ENCODE measurements at places on chromosomes 2 and 18.

DNA sequence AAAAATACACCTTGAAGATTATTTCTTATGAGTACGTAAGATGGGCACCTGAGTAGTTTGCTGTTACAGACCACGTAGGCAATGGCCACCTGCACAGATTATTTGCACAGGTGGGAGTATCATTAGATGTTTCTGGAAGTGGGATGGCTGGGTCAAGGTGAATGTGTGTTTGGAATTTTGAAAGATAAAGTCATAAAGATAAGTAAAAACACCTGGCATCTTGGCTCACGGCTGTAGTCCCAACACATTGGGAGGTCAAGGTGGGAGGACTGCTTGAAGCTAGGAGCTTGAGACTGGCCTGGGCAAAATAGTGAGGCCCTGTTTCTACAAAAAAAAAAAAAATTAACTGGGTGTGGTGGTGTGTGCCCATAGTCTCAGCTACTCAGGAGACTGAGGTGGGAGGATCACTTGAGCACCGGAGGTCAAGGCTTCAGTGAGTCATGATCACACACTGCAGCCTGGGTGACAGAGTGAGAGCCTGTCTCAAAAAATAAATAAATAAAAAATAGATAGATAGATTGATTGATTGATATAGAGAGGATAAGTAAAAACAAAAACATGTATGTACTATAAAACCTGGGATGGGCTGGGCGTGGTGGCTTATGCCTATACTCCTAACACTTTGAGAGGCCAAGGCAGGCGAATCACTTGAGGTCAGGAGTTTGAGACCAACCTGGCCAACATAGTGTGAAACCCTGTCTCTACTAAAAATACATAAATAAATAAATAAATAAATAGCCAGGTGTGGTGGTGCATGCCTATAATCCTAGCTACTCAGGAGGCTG, 30.4 kb downstream of the ODC1 start:
- no peak for DNase-seq

DNA sequence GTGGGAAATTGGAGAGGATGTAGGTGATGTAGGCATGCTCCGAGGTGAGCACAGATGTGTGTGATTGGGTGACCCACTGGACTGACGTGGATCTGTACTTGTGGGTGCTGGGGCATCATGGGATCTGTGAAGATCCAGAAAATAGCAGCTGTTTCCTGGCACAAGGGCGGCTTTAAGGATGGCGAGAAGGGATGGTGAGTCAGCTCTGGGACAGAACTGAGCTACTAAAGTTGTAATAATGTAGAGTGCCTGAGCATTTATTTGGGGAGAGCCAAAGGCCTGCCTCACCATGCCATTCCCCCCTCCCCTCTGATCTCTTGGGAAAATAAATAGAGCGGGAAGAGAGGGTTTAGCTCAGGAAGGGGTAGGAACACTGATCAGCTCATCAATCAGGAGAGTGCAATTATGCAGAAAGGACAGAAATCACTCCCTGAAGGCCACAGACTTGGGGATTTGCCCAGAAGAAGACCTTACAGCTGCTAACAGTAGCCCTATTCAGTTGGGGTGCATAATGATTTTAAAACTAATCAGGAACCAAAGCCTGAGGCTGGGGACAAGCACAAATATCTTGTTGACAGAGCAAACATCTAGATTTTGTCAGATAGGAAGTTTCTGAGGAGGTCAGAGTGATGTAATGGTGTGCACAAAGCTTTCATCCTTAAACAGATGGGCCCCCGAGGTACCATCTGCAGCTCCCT, 30.3 kb downstream of the TANC1 start:
- DNase-seq: peak; percentile 91

DNA sequence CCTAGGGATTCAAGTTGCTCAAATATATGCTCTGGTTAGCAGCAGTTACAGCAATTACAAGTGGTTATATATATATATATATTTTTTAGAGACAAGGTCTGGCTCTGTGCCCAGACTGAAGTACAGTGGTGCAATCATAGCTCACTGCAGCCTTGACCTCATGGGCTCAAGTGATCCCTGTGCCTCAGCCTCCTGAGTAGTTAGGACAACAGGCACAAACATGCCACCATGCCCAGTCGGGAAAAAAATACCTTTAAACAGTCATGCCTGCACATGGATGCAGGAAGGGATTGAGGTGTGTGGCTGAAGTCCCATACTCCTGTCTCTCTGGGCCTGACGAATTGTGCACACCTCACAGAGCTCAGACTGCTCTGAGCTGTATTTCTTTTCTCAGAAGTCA, 19.6 kb upstream of the DNAH7 start:
- no peak for DNase-seq

- no peak for DNase-seq
Observed at GRCh38 chr2:233853883-233854240, 473 bp downstream of the HJURP start.

DNA sequence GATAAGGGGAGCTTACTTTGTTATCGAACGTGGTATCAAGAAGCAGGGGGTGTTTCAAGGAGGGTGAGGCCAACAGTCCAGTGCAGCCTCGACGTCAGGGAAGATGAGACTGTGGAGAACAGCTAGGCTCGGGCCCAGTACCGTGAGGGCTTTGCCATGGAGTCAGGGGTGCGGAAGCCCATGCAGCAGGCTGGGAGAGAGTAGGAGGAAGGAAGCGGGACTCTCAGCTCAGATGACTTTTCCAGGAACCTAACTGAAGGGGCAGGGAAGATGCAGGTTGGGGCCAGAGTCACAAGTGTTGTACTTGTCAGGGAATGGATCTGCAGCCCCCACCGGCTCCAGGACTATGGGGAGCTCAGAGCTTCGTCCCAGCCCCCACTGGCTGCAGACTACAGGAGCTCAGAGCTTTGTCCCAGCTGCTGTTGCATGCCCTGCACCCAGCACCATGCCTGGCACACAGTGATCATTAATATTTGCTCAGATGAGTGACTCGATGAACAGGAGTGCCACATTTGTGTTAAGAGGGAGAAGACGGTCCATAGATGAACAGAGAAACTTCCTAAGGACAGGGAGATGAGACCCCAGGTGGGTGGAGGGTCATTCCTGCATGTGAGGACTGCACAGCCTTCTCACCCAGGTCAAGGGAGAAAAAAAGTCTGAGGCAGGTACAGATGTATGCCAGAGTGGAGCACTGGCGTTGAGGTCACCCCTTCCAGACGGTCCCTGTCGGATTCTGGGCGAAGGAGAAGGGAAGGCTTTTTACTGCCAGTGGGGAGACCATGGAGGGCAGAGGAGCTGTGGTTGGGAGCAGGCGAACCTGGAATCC, 36.4 kb downstream of the PTGR3 start:
- DNase-seq: no peak

GRCh38 chr2:6959751-6960150, 42.5 kb downstream of the RNF144A start:
- DNase-seq: no peak

DNA sequence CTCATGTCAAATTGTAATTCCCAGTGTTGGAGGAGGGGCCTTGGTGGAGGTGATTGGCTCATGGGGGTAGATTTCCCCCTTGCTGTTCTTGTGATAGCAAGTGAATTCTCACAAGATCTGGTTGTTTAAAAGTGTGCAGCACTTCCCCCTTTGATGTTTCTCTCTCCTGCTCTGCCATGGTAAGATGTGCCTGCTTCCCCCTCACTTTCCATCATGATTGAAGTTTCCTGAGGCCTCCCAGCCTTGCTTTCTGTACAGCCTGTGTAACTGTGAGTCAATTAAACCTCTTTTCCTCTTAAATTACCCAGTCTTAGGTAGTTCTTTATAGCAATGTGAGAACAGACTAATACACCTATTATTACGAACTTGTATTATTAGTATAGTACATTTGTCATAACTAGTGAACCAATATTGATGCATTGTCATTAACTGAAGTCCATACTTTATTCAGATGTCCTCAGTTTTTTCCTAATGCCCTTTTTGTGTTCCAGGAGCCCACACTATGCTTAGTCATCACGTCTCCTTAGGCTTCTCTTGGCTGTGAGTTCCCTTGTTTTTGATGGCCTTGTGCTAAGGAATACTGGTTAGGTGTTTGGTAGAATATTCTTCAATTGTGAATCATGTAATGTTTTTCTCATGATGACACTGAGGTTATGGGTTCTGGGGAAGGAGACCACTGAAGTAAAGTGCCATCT, 4.5 kb upstream of the MAP3K2 start:
- DNase-seq: no peak

- no peak for DNase-seq
Observed at GRCh38 chr2:46015671-46016070, 281.5 kb upstream of the EPAS1 start.

GRCh38 chr2:144015655-144016245, 504.2 kb downstream of the ZEB2 start:
- DNase-seq: no peak

DNA sequence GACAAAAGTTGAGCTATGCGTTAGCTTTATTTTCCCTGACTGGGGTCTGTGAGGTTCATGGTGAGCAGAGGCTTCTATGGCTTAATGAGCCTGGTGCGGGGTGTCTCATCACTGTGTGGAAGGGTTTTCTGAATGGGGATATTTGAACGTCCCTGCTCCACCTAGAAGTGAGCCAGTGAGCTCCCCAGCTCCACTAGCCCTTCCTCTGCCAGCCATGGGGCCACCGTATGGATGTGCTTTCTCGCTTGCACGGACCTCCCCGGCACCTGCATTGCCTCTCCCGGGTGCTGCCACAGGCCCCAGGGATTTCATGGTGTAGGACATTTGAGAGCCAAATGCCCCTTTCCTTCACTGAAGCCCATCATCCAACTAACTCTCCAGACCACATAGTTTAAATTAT, 37.8 kb downstream of the CYP26B1 start:
- DNase-seq: no peak

- DNase-seq: no peak
Observed at GRCh38 chr2:128549646-128550260, 231.1 kb upstream of the HS6ST1 start.
